ENCODE measurements at places on chromosomes 13 and 19.
A peak's percentile ranks its signal among the peaks of the same experiment; 100 is the strongest.

GRCh38 chr13:23969647-23970046 lies 72.3 kb upstream of the C1QTNF9B start:
- no peak for DNase-seq

DNA sequence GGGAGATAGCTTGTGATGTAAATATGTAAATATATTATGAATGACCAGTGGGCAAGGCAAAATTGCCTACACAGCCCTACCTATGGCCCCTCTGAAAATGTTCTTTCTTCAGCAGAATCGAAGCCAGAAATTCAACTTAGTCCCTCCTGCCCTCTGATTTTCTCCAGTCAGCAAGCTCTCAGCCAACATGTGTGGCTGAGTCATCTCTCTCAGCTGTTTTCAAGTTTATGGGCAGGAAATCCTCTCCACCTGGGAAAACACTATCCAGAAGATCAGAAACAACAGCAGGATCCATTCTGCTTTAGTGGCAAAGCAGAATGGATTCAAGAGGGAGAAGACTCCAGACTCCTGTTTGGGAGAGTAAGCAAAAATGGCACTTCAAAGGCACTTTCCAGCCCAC lies 8.9 kb upstream of the ZNF527 start:
- no peak for DNase-seq

GRCh38 chr19:36573895-36574720 lies 1.0 kb upstream of the ZNF529 start:
- no peak for DNase-seq

GRCh38 chr13:93001866-93002461 lies 224.6 kb upstream of the GPC6 start:
- DNase-seq: no peak

- no peak for DNase-seq
Measured at GRCh38 chr19:17196610-17197009, 18.5 kb upstream of the USE1 start.

- DNase-seq: no peak
Measured at GRCh38 chr13:109160887-109161669, 531.7 kb downstream of the MYO16 start.

DNA sequence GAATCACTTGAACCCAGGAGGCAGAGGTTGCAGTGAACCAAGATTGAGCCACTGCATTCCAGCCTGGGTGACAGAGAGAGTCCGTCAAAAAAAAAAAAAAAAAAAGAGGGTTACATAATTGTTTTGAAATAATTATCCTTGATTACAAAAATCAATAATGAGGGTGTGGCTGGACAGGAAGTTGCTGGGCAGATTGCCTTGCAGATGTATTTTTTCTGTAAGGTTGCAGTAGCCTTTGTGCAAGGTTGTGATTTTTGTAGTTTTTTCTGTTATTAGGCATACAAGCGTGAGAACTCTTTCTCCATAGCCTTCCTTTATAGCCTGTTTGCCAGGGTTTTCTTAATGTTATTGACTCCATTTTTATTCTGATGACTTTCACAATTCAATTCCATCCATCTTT lies 40.7 kb upstream of the SIN3B start:
- DNase-seq: no peak

DNA sequence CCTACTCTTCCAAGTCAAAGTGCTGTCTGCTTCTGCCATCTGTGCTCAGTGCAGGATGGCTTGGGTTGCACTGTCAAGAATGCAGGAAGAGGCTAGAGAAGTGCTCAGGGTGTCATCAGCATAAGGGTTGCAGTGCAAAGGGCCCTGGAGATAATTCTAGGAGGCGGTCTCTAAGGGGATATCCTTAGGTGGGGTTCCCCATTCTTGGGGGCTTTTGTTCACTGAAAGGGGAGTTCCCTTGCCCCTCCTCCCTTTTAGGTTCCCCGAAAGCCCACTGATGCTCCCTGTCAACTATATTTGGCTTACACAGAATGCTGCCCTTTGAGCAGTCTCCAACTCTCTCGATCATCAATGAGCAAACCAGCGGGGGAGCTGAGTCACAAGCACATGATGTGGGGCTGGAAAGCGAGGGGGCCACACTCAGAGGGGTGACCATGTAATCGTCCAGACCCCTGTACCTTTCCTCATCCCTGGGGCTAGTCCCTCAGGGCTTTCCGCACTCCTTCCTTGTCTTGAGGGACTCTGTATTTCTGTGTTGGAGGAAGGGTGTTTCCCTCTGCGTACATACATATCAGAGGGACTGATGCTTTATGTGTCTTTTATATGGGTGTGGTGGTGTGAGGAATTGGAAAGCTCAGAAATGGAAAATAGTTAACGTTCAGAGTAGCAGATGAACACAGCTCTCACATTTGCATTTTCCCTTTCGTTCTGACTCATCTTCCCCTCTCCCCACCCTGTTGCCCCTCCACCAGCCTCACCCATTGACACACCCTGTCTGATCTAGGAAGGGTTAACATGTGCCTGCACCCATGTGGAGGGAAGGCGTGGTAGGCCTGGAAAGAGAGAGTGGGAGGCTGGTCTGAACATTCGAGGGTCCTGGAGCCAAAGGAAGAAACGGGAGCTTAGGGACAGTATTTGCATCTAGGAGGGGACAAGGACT lies 6.7 kb downstream of the ZBTB32 start:
- no peak for DNase-seq

- DNase-seq: no peak
Measured at GRCh38 chr19:10945264-10945663, 15.6 kb upstream of the SMARCA4 start.

- DNase-seq: peak; percentile 59
Measured at GRCh38 chr13:50130123-50130946, 115.1 kb downstream of the KCNRG start.

DNA sequence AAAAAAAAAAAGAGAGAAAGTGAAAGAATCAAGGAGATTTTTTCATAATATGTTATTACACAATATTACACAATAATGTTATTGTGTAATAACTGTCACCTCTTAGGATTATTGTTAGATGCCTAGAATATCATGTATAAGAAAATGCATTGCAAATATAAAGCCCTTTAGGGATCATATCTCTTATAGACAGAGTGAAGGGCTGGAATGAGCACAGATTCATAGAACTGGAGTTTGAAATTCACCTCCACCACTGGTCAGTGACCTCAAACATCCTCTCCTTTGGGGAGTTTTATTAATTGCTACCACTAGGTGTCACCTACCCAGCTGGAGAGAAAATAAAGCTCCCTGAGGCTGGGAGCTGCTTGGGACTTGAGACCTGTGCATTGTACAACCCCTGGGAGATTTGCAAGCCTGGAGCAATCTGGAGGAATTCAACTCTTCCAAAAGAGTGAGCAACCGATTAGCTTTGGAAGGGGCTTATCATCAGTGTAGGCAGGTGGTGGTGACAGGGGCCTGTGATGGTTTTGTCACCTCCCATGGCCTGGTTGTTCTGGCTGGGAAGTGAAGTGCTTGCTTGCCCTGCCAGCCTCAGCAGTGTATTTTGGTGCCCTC lies 30.3 kb upstream of the FRY start:
- DNase-seq: no peak

DNA sequence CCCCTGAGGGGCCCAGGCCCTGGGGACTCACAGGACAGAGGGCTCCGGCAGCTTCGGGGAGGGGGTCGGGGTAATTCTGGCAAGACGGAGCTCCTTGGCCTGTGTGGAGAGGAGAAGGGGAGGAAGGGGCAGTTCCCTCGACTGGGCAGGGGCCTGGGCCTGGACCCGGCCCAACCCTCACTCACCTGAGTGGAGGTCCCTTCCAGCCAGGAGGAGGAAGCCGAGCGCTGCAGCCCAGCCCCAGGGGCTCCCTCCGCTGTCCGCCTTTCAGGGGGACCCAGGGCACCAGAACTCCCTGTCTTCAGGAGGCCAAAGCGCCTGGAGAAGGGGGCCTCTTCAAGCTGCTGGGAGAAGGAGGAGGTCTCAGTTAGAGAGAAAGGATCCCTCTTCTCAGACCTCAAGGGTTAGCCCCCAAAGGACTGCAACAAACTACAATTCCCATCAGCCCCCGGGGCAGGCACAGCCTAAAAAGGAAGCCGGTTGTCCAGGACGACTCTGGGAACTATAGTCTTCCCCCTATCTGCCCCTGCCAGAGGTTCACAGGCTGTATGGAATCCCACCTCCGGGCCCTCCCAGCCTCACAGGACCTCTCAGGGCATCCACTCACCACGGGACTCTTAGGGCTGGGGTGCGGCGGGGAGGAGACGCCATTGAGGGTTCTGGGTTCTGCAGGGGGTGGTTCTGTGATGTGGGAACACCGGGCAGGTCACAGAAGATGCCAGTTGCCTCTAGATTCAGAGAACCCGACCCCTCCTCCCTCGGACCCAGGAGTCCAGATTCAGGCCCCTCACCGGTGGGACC lies 19.8 kb downstream of the EPS8L1 start:
- DNase-seq: no peak

GRCh38 chr13:112702341-112702985 lies 12.6 kb downstream of the ATP11A start:
- peak; percentile 31 for DNase-seq

DNA sequence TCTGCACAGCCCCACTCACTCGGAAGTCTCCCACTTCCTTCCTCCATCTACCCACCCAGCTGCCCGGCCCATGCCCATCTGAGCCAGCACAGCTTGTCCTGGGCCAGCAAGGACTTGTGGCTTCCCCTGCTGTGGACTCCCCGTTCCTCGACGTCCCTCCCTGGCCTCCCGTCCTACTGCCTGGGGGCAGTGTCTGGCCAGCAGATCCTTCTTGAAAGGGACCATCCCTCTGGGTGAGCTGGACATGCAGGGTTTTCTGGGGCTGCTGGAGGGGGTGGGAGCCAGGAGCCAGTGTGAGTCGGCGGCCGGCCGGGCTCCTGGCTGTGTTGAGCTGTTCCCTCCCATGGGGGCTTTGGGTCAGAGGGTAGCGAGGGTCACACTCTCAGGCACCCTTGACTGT lies 26.7 kb downstream of the CRTC1 start:
- no peak for DNase-seq

GRCh38 chr19:13691569-13692435 lies 72.5 kb upstream of the MRI1 start:
- DNase-seq: peak; percentile 7

DNA sequence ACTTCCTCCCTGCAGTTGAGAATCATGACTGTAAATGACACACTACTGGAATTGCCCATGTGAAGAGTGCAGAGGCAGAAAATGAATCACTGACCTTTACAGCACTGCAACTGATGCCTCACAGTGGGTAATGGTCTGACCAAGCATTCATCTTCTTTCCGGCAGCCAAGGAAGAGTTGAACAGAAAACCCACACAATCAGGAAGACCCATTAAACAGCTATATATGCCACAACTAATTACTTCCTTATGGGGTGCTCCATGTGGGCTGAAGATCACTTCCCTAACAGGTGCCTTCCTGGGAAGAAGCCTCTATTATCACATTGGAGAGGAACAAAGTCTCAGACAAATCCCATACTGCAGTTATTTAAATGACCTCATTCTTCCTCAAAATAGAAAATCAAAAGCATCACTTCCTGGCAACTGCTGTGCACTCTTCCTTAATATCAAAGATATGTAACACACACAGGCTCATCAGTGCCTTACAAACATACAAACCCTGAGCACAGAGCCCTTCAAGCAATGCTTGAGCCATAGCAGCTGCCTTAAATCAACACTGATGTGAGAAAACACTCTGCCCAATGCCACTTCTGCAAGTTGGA lies 45.8 kb downstream of the RUBCNL start:
- DNase-seq: no peak

DNA sequence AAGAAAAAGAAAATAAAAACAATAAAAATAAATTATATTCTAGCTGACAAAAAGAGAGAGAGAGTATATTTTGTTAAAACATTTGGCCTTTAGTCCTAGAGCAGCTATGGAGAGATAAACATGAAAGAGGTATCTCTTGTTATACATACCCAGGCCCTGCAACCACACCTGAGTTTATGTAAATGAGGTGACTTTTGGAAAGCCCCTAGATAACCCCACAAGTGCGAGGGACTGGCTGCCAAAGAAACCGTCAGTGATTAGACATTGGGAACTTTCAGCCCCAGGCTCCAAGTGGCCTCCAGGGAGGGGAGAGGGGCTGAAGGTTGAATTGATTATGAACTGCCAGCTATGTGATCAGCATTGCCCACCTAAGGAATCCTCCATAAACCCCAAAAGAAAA lies 2.1 kb upstream of the NLRP7 start:
- DNase-seq: no peak

GRCh38 chr13:54636231-54636630 lies 1607.6 kb downstream of the OLFM4 start:
- no peak for DNase-seq

DNA sequence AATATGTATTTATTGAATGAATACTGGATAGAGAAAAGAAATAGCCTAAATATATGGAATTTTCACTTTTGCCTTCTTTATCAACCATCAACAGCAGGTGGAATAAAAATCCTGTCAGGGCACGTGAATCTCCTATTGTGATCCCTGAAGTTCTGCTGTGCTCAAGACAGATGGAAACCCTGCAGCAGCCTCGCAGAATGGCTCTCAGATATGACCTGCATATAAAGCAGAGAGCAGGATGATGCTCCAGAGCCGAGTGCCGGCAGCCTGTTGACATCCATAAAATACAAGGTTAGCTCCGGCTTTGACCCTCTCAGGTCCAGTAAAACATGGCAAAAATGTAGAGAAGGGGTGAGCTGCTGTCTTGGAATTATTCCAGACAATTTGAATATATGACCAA lies 659.3 kb downstream of the DIAPH3 start:
- no peak for DNase-seq

DNA sequence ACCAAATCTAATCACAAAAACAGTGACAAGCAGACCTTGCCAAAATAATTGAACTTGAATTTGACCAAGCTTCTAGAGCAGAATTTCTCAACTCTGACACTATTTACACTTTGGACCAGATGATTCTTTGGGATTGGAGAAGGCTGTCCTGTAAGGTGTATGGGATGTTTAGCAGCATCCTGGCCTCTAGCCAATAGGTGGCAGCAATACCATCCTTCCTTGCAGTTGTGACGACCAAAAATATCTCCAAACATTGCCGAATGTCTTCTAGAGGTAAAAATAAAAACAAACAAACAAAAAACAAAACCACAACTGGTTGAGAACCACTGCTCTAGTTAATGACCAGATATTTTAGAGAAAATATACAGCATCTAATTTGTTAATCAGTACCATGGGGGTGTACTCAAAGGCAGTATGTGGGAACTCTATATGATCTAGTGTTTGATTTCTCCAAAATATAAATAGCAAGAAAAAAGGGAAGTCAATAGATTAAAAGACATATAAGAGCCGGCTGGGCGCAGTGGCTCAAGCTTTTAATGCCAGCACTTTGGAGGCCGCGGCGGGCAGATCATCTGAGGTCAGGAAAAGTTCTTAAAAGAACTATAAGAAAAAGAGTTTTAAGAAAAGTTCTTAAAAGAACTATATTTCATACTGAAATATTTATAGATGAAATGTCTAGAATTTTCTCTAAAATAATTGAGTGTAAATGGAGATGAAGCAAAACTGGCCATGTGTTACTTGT lies 60.9 kb upstream of the ZNF527 start:
- no peak for DNase-seq

GRCh38 chr13:99246100-99246499 lies 12.1 kb downstream of the GPR18 start:
- DNase-seq: no peak

All from muscle of arm (tissue), 14 donors.